ENCODE measurements at places on chromosomes 7 and 10.

GRCh38 chr7:148939128-148939755 is 55.2 kb upstream of the EZH2 start:
- DNase-seq, result no peak

- DNase-seq, result no peak
These were observed 546 bp upstream of the HOXA3 start for GRCh38 chr7:27152816-27153442.

DNA sequence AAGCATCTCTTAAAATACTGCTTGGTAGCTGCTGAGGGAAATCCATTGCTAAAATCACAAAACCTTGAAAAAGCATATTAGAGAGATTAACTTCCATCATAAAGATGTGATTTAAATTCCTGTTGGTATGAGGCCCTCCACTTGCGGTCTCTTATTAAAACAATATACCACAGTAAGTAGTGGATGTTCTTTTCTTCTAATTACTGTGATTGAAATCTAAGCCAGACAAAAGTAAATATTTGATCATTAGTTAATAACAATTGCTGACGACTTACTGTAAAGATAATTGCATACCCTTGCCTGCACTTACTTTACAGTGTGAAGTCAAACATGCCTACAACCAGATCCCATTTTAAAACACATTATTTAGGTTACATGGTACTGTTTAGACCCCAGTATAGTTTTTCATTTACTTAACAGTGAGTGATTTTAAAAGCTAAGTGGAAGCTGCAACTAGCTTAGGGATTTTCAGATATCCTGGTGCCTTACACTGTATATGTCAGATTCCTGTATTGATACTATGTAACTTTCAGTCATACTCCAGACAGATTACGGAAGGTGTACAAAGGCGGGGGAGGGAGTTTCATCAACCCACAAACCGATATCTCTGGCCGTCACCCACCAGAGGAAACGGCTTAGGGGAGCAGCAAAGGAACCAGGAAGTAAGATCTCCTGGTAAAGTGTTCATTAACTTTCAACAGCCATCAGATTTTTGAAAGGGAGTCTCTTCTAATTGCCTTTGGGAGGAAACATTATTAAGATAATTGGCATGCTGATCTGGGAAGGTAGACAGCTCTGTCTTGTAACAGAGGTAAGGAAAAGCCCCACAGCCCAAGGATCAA is 986 bp downstream of the NRP1 start:
- DNase-seq, result no peak

GRCh38 chr10:125112697-125113494 is 47.5 kb downstream of the CTBP2 start:
- no peak for DNase-seq

- DNase-seq, result no peak
These were observed 124.8 kb downstream of the EVX1 start for GRCh38 chr7:27367179-27367932.

DNA sequence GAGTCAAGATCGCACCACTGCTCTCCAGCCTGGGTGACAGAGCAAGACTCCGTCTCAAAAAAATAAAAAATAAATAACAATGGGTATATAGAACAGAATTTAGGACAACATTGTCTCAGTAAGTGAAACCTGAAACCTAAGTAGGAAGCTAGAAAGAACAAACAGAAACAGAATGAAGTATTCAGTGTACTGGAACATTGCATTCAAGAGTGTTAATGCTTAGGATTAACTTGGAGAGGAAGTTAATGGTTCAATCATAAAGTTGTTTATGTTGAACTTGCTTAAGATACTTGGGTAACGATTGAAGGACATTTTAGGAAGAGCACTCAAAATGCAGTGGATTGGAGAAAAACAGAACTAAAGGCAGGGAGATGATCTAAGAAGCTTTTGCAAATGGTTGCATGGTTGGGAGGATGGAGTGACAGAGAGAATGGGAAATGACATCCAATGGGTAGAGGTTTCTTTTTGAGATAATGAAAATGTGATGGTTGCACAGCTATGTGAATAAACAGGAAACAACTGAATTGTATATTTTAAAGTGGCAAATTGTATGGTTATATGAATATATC is 233.7 kb downstream of the ADK start:
- DNase-seq, result no peak

DNA sequence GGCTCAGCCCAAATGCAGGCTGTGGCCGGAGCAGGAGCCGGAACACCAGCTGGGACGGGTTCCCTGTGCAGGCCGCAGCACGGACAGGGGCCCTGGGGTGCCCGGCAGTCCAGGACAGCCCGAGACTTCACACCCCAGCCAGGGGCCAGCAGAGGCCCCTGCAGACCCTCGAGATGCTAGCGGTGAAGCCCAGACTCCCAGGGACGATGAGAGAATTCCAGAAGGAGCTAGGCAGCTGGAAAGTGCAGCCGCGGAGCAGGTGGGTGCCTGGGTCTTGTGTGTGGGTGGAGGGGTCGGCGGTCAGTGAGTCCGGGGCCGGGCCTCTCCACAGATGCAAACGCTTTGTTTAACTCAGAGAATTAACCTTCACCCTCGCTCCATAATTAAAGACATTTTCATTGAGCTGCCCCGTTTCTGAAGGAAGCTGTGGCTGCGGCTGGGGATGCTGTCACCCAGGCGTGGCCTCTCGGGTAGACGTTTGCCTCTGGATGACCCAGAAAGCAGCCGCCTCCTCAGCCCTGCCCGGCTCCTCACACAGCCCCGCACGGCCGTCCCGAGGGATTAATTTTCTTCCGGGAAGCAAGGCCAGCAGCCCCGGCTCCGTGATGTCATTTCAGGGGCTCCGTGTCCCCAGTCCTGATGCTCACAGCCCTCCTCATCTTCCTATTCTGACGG is 26.5 kb downstream of the KNDC1 start:
- peak; percentile 17 for DNase-seq

DNA sequence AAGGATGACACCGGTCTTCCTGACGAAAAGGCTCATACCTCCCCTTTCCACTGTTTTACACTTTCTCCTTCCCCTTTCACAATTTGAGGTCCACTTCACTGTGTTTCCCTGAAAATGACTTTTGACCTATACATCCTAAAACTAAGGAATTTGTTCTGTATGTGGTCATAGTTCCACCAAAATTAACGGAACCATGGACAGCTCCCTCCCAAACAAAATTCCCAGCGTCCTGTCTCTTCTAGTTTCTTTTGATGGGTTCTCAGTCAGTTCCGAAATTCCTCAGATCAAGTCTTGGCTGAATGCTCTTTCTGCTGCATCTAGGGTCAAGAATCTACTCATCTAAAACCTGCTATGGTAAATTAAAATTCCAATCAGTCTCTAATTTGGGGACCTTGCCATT is 1191.9 kb downstream of the CNTNAP2 start:
- no peak for DNase-seq

DNA sequence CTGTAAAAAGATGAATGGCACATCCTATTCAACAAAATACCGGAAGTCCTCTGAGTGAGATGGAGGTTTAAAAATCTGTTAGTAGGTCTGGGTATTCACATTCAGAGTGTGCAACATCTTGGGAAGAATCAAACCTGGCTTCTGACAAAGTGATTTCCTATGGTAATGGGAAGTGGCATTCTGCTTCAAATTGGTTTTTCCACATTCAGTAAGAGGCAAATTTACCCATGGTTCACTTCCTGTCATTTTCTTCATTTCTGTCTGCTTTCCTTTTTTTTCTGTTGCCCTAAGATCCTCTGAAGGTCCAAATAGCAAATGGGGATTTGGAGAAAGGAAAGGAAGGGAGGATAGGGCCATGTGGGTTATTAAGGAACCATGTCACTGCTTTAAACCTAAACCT is 218.3 kb downstream of the DOCK4 start:
- no peak for DNase-seq

GRCh38 chr7:83870515-83870914 is 221.6 kb upstream of the SEMA3E start:
- DNase-seq, result no peak

GRCh38 chr10:119801998-119802538 is 70.6 kb downstream of the MCMBP start:
- DNase-seq, result no peak

DNA sequence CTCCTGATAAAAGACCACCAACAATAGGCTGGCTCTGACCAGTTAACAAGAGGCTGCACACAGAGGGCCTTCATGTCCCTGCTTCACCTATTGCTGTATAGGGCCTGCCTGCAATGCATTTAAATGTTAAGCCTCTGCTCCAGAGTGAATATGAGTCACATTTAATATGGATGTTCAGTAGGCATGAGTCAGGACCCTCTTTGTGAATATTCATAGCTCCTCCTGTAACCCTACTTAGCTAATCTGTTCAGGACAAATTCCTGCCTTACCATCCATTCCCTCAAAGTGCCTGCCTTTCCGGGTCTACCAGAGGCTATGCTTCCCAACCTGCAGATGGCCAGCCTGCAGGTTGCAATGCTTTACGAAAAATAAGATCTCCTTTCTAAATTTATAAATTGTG is 32.5 kb downstream of the ARHGAP22 start:
- DNase-seq, result no peak

- no peak for DNase-seq
These were observed 19.7 kb downstream of the UBE3C start for GRCh38 chr7:157158400-157158799.

DNA sequence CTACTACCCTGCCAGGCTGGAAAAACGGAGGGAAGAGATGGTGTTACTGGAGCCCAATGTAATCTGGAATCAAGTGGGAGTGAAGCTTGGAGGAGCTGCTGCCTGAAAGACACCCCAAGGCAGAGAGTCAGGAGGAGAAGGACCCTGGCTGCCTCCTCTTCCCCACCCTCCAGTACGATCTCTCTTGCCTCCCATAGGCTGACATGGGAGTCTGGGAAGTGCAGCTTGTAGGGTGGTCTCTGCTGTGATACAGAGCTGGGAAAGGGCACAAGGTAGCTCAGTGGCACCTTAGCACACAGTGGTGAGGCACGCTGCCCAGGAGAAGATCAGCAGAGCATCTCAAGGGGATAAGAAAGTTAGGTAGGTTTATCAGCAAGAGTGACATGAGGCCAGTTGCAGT is 35.9 kb downstream of the EMX2 start:
- DNase-seq, result no peak
